ENCODE measurements at places on chromosomes 3 and 15.
A peak's percentile ranks its signal among the peaks of the same experiment; 100 is the strongest.

DNA sequence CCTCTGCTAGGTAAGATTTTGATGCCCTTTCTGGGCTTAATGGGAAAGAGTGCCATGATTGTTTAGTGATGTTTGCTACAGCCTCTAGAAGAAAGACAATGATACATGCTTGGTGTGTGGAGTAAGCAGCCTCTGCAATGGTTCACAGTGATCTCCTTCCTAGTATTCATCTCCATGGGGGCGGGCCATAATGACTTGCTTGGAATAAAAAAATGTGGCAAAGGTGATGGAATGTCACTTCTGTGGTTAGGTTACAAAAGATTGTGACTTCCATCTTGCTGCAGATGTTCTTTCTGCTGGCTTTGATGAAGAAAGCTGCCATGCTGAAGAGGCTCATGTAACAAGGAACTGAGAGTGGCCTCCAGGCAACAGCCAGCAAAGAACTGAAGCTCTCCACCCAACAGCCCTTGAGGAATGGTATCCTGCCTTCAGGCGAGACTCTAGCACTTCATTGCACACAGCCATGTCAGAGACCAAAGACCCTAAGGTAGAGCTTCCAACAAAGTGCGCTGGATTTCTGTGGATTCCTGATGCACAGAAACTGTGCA, 139.1 kb upstream of the LRIG1 start:
- DNase-seq = no peak

- no peak for DNase-seq
These were observed 24.6 kb upstream of the AP4E1 start for GRCh38 chr15:50883903-50884302.

- DNase-seq = no peak
These were observed 388.4 kb upstream of the CBLB start for GRCh38 chr3:106257172-106257571.

- no peak for DNase-seq
These were observed 55.4 kb upstream of the GOLGA8A start for GRCh38 chr15:34493001-34493400.

- DNase-seq = no peak
These were observed 49.2 kb downstream of the TASOR start for GRCh38 chr3:56633602-56634535.

DNA sequence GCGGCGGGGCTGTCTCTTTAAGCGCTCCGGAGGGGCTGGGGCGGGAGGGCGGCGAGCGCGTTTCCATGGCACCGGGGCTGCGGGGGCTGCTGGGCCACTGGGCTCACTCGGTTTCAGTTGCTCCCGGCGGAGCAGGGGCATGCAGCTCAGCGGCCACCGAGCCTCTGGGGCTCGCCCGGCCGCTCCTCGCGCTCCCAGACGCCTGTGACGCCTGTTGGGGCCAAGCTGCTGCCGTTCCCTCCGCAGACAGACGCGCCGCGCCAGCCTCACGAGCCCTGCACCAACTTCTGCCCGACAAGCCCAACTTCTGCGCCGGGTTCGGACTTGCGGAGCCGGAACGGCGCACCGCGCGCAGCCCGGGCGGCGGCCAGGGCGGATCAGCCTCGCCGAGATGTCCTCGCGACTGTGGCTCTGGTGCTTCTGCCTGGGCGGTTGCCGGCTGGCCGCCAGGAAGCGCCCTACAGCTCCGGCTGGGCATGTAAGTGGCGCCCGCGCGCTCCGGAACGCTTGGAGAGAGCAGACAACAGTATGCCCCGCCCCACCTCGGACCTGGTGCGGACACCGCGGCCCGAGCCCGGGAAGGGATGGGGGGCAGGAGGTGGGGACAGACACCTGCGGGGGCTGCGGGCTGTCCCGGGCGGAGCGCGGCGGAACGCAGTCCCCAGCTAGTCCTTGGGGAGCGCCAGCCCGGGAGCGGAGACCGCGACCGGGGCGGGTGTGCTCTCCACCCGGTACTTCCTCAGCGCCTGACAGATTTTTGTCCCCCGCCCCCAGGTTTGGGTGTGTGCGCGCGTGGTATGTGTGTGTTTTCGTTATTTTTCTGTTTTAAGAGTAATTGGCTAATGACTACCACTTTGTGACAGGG, 154.1 kb upstream of the GOLIM4 start:
- no peak for DNase-seq

DNA sequence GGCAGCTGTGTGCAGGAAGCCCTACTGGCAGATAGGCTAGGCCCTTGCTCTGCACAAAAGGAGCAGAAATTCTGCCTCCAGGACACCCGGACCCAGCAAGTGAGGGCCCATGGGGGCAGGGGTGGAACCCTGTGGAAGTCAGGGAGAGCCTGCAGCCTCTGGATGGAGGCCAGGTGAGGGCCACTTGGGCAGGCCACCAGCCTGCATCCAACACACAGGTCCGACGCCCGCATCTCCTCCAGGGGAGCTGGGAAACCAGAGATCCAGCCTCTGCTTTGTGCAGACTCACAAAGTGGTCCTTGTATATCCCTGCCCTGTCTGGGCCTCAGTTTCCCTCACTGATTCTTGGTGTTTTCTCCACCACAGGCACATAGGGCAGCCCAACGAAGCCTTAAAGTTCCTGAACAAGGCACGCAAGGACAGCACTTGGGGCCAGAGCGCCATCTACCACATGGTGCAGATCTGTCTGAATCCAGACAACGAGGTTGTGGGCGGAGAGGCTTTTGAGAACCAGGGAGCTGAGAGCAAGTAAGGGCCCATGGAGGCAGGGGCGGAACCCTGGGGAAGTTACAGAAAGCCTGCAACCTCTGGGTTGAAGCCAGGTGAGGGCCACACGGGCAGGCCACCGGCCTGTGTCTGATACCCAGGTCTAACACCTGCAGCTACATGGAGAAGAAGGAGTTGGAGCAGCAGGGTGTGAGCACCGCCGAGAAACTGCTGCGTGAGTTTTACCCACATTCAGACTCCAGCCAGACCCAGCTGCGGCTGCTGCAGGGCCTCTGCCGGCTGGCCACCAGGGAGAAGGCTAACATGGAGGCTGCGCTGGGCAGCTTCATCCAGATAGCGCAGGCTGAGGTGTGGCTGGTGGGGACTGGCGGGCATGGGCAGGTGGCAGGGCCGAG, 16.6 kb downstream of the CSRNP1 start:
- no peak for DNase-seq

- DNase-seq = no peak
These were observed 70.2 kb downstream of the CLDN1 start for GRCh38 chr3:190252080-190252479.

- DNase-seq = no peak
These were observed 96.4 kb upstream of the SNRPA1 start for GRCh38 chr15:101391431-101391830.

DNA sequence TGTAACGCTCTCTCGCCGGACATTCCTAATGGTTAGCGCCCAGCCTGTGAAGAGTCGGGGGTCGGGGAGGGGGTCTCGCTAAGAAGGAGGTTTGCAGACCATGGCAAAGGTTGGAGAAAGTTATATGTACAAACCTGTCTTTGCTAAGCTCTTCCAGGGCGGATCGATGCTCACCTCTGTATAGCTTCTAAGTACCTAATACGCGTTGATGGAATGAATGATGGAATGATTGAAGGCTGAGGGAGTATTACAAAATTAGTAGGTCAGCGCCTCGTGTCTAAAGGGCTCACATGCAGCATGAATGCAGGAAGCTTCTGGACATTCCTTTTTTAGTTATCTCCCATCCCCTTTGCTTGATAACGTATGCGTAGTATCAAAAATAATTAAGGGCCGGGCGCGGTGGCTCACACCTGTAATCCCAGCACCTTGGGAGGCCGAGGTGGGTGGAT, 305 bp upstream of the KPNA1 start:
- DNase-seq = no peak

DNA sequence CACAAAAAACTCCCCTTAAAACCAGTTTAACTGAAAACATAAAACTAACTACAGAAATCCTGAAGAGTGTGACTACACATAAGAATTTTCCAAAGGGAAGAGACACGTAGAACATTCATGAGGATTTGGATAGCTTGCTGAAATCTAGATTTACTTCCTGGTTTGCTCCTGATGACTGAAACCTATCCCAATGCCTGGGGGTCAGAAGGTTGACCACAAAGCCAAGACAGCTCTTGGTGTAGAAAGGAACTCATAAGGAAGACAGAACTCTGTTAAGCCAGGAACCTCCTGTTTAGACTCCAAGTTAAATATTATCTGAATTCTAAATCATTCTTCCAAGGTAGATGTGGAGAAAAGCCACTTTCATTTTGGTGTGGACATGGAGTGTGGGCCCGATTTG, 92.8 kb downstream of the TFG start:
- DNase-seq = no peak

GRCh38 chr3:157333551-157333991, 103.1 kb upstream of the PTX3 start:
- DNase-seq = no peak

DNA sequence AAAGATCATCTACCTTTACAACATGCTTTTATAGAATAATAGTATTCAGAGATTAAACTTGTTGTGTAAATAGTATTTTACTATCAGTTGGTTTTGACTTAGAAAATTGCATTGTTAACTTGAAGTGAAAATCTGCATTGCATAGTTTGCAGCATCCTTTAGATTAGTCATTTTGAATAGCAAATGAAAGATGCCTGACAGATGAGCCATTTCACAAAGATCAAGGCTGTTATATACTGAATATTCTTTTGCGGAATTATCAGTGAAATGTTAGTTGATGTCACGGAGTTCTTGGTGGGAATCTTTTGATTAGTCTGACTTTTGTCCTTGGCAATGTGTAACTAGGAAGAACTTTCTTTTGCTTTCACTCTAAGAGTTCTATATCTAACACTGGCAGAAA, 24.5 kb downstream of the RSRC1 start:
- DNase-seq = no peak

DNA sequence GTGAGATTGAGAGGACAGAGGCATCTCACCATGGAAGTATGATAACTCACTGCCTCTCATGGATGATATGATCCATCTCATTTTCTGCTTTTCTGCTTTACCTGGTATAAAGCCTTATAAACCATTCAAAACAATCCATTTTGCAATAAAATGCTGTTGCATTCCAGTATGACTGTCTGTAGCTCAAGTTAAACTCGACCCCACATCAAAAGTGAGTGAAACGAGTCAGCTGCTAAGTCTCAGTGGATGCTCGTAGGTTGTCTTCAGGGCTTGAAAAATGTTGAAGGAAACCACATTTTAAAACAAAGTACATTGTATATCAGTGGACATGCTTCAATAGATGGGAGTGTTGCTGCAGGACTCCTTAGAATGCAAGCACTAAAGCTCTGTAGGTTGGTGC, 839.0 kb downstream of the TUSC7 start:
- no peak for DNase-seq

- no peak for DNase-seq
These were observed 372.7 kb upstream of the ATP10A start for GRCh38 chr15:26235864-26236263.

GRCh38 chr15:86689006-86689405, 609.3 kb downstream of the AGBL1 start:
- DNase-seq = no peak

GRCh38 chr3:127768346-127769008, 53.8 kb downstream of the MGLL start:
- no peak for DNase-seq

DNA sequence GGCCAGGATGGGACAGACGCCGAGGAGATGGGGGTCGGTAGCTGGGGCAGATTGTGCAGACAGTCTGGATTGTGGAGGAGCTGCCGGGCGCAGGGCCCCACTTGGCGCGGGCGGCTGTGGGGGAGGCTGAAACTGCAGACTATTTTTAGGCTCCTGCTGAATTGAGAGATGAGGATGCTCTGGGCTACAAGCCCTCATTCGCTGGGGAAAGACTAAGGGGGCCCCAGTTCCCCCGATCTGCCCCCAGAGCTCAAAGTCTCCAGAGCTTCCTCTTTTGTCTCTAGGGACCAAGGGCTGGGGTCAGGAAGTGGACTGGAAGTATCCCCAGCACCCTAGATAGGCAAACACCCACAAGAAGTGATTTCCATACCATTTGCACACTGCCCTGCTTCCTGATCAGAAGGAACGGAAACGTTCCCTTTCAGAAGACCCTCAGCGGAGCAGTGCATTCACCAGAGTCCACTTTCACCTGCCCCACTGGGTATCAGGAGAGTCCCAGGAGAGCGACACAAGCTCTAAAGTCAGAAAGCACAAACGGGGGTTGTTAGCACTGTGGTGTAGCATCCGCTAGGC, 29.7 kb downstream of the SEMA7A start:
- DNase-seq = peak; percentile 82

DNA sequence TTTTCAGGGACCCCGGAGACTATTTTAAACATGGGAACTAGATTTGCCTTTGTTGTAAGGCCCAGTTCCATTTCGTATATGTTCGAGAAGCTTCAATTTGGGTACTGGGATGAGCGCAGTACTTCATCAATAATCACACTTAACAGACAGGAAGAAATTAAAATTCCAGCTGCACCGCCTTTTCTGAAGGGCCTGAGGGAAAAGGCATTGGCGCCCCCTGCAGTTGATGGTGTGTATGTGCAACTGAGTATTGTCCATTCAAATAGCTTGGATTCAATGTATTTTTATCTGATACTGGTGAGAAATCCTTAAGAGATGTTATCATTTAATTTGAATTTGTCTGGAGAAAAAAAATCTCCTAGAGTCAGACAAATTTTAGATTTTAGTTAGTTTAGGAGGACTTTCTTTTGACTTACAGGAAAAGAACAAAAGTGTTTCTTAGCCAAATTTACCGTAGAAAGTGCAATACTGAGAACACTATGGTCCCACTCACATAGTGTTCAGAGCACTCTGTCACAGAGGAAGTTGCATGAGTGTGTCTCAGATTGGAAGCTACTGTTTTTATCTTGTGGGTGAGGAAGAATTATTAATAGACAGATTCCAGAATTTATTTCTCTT, 5.4 kb upstream of the ALDH1A2 start:
- no peak for DNase-seq

DNA sequence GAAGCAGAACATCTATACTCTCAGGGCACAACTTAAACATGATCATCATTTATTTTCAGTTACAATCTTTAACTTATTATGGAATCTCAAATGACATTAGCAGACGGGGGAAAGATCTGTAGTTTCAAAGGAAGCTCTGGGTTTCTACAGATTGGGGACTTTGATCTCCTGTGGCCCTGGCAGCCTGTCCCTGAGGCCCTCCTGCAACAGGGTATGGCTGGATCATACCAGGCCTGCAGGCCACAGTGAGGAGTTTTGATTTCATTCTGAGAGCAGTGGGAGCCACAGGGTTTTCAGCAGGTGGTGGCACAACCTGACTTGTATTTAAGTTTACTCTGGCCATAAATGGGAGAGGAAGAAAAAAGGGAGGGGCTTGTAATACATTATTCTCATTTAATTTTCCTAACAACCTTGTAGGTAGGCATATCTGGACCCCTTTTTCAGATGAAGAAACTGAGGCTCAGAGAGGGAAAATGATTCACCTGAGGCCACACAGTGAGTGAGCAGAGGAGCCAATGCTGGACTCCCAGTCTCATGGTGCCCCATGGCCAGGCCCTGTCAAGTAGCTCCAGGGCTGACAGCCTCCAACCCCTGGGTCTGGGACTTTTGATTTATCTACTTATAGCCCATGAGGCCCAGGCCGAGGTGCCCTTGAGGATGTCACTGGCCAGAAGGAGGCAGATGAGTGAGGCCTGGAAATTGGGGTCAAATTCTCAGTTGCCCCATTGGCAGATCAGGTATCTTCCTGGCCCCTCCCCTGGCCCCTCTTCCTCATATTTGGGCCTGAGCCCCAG, 71.0 kb downstream of the ATP2B2 start:
- no peak for DNase-seq

All from GM19239 (cell line).